ENCODE measurements at places on chromosomes 2 and 18. TPM values are rescaled to one million over a fixed set of nuclear protein-coding genes. Genes with fewer than 3 reads are reported as not detected.

RGPD8 gene
- total RNA-seq = 2.5 TPM

PRLH gene
- total RNA-seq = not detected

SNED1 gene
- 0.18 TPM for total RNA-seq

SLC14A1 gene
- total RNA-seq = 0.08 TPM

MERTK gene
- total RNA-seq = 1.8 TPM

MAP3K20 gene
- 33.2 TPM for total RNA-seq

LRPPRC gene
- total RNA-seq = 87.6 TPM

CCL20 gene
- total RNA-seq = 7.7 TPM

REG3A gene
- not detected for total RNA-seq

DSC3 gene
- total RNA-seq = 2.2 TPM

KLHL29 gene
- total RNA-seq = 3.7 TPM

CWC22 gene
- 11.7 TPM for total RNA-seq

DPY30 gene
- 112 TPM for total RNA-seq

SLC4A3 gene
- 3.8 TPM for total RNA-seq

RTKN gene
- 29.6 TPM for total RNA-seq

GALR1 gene
- not detected for total RNA-seq
